ENCODE measurements at places on chromosomes 3 and 15.

DNA sequence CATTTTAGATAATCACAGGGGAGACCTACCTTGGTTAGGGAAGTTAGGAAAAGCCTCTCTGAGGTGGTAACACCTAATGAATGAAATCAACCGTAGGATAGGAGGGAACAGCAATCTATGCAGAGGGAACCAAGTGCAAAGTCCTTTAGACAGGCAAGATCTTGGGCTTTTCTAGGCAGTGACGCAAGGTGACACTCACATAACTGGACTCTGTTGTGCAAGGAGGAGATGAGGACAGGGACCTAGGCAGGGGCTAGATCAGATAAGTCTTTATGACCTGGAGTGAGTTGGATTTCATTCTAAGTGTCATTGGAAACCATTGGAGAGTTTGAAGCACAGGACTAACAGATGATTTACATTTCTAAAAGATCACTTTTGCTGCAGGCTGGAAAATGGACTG lies 4.6 kb upstream of the LMOD3 start:
- DNase-seq = no peak

DNA sequence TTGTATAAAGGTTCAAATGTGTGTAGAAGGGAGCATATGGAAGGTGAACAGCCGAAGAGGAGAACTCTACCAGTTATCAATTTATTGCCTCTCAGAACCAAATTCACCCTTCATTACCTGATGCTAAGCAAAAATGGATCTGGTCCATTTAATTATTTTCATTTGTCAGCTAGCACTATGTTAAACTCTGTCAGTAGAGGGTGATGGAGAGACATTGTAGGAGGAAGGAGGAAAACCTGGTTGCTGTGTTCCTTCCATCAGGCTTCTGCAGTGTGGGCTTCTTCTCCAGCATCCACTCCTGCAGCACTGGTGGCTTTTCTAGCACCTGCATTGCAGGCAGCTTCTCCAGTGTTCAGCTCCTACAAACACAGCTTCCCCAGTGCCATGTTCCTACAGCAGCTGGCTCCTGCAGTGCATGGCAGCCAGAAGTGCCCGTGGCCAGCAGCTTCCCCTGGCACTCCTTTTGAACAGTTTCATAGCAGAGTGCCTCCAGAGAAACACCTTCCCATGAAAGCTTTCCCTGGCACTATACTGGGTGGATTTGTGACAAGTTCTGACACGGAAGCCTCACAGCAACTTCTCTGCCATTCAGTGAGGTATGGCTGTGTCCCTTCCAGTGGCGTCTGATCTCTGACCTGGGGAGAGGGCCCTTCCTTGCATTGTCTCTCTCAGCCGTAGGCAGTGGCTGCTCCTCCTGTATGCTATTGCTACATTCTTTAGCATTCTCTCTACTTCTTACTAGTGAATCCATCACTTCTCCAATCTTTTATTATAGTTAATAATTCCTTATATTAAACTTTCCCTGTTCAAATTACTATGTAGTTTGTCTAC lies 14.6 kb upstream of the IL17RD start:
- DNase-seq = no peak

- DNase-seq = no peak
These were observed 241.8 kb downstream of the WNT5A start for GRCh38 chr3:55245351-55245750.

DNA sequence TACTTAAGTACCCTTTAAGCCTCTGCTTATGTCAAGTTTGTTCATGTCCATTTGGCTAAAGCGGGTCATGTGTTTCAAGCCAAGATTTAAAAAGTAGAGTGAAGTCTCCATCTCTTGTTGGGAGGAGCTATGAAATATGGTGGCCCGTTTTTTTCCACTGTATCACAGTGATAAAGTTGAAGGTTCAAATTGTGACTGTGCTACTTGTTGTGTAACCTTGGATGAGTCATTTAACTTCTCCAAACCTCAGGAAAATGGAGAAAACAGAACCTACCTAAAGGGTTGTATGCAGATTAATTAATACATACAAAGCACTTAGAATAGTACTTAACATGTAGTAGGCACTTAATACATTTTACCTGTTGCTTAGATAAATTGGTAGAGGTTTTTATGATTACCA lies 43.4 kb downstream of the SNAPC5 start:
- no peak for DNase-seq

DNA sequence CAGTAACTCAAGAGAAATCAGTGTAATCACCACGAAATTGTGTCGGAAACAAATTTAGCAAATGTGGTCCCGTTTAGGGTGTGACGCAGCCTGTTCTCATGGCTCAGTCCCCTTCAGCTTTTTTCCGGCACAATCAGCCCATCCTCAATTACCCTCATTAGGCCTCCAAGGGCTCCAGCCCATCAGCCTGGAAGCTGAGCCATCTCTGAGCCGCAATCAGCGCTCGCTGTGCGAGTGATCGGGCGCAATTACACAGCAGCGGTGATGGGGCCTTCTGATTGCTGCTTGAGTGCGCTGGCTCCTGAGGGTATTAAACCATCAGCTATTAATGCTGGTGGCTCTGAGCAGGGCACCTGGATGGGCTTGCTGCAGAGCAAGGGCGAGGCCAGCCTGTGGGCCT lies 55.6 kb downstream of the PLXNA1 start:
- DNase-seq = no peak

- DNase-seq = no peak
These were observed 15.0 kb downstream of the XCR1 start for GRCh38 chr3:46012246-46012645.

GRCh38 chr15:25706176-25706955 lies 156.8 kb downstream of the ATP10A start:
- no peak for DNase-seq

DNA sequence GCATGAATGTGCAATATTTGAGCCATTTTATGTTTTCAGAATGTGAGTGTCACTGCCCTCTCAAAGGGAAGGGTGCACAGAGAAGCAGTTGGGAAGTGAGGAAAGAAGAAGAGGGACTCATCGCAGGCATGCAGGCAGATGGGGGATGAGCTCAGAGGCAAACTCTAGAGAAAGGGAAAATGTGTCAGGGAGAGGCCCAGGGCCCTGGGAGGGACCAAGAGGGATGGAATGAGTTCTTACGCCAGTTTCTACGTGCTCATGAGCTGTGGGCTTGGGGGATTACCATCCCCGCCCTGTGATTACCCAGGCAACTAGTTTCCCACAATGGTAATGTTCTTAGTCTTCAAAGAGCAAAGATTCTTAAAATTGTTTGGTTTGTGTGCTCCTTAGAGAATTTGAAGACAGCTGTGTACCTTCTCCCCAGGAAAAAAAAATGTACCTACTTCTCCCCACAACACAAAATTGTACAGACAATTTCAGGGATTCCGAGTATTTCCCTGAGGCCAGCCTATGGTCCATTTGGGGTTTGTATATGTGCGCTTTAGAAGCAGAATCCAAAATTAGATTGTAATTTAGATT lies 17.8 kb downstream of the GCSAM start:
- DNase-seq = no peak

- DNase-seq = no peak
These were observed 38.2 kb downstream of the MB21D2 start for GRCh38 chr3:192879346-192880031.

DNA sequence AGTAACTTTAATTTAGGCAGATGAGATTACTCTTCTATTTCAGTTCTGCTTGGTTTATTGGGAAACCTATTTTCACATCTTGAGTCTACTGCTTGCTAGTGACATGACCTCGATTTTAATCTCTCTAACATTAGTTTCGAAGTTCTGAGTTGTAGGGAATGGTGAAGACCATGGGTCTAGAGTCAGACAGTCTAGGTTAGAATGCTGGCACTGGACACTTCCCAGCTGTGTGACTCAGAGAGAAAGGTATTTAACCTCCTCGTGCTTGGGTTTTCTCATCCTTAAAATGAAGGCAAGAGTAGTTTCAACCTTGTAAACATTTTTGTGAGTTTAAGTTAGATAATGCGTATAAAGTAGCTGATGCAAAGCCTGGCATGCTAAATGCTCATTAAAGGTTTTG lies 422.1 kb downstream of the GRM7 start:
- no peak for DNase-seq

DNA sequence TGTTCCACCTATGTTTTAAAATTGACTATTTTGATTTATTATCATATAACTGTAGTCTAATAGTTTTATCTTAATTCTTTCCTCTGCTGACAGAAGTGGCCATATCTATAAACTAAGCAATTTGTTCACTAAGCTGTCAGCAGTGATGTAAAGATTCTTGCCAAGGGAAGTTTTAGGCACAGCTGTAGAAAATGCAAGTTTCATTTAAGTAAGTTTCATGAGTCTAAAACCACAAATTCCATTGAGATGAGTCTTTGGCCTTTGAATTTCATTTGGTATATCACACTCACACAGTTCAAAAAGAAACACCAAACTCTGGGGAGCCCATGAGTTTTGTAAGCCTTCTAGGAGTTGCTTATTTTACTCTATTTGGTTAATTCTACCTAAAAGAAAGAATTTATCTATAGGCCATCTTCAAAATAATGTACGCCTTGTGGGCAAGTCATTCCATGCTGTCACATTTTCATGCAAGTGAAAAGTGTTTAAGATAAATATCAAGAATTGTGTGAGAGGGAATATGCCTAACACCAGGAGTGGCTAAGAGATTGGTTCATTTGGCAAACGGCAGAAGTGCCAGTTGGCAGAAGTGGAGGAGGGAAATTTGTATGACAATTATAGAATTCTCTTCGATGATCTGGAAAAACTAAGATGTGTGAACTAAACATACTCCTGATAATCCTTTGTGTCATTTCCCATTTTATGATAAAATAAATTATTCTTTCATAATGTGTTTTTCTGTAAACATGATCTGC lies 292.9 kb downstream of the ZIC4 start:
- no peak for DNase-seq

DNA sequence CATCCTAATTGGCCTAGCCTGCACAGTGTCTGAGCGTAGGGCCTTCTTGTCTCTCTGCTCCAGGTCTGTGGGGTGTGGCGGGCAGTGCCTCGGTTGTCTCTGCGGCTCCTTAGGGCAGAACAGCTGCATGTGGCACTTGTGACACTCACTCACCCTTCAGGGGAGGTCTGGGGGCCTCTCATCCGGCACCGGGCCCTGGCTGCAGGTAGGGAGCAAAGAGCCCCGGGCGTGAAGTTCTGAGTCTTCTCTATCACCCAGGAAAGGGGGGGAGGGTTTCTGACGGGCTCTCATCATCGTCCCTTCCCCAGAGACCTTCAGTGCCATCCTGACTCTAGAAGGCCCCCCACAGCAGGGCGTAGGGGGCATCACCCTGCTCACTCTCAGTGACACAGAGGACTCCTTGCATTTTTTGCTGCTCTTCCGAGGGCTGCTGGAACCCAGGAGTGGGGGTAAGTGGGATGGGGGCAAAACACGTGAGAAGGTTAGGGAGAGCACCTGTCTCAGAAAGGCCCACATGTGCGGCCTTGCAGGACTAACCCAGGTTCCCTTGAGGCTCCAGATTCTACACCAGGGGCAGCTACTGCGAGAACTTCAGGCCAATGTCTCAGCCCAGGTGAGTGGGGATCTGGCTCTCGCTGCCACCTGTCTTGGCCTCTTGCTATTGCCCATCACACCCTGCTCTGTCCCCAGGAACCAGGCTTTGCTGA lies 2.6 kb downstream of the CHRD start:
- no peak for DNase-seq

DNA sequence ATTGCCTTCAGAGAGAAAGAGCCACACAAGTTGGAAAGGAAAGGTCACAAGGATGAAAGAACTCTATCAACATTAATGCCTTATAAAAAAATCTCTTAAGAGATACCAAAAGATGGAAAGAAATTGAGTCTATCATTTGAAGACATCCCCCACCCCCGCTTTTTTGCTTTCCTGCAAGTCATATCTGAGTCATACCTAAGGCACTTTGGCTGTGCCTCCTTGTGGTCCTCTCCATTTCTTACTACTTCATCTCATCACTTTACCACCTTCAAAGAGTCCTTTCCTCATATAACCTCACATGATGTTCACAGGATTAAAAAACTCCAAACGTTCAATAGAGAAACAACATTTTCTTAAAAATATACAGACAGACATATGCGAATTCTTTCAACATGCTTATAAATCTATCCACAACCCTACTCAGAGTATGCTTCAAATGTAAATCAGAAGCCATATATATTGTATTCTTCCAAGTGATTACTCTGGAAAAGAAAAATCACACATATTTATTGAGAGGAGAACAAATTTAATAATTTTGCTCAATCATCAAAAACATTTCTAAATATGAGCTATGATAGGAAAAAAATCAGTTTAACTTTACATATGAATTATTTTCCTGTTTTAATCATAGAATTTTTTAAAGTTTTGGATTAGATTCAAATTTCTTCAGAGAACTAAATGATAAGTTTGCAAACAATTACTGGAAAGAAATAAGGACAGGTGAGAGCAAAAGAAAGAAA lies 1003.9 kb upstream of the CFAP20DC start:
- no peak for DNase-seq

- DNase-seq = peak; percentile 98
These were observed 185.6 kb downstream of the FAM43A start for GRCh38 chr3:194871143-194871863.

DNA sequence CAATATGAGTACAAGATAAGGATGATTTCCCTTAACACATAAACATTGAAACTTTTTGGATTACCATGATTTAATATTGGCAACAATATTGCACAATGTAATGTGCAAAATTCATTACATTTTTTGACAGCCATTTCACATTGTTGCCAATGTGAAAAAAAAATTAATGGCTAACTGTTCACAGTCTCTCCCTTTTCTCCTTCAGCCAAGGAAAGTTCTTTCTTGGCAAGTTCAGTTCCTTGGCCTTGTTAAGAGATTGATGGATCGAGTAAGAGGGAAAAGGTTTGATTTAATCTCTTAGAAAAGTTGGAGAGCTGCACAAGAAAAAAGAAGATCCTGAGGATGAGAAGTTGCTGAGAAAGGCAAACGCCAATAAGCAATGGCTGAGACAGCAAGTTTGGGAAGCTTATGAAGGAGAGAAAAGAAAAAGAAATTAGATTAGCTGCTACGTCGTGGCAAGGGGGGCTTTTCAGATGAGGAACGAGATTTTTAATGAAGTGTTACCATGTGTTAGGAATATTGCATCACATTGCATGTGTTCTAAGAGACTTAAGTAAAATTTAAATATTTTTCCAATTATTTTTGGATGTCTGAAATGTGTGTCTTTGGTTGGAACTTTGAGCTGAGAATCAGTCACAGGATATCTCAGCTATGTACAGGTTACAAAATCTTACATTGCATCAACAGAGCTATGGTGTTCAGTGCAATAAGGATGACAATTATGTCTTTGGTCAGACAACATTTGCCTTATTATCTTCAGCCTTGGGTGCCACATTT lies 61.4 kb upstream of the ZNF280D start:
- no peak for DNase-seq

DNA sequence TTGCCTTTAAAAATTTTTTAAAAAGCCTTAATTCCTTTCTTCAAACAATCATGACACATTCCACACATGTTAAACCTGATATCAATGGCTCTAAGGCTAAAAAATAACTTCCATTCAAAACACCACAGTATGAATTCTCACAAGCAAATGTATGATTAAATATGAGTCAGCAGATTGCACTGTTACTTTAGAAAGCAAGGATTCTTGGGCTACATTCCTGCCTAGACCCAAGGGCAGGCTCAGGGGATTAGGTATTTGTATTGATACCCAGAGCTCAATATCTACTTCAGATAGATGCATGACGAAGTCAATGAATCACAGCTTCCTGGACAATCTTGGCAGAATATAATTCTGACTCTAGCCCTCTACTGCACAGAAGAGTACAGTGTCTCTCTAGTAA lies 65.7 kb downstream of the RARB start:
- DNase-seq = no peak

GRCh38 chr15:40650479-40650878 lies 44.5 kb upstream of the RAD51 start:
- DNase-seq = no peak

Measured in LNCaP clone FGC (cell line).